ENCODE measurements at places on chromosomes 1 and 21.

DNA sequence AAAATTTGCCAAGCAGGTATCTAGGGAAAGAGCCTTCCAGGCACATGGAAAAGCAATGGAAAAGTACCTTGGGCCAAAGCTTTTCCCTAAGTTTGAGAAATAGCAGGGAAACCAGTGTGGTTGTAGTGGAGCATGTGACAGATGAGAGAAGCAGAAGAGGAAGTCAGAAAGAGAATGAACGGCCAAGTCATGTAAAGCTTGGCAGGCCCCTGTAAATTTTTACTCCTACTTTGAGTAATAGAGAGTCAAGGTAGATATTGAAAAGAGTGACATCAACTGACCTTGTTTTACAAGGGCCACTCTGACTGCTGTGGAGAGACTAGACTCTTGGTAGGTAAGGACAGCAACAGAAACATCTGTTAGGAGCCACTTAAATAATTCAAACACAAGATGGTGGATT is 180.9 kb upstream of the PRMT6 start:
- DNase-seq, result no peak

DNA sequence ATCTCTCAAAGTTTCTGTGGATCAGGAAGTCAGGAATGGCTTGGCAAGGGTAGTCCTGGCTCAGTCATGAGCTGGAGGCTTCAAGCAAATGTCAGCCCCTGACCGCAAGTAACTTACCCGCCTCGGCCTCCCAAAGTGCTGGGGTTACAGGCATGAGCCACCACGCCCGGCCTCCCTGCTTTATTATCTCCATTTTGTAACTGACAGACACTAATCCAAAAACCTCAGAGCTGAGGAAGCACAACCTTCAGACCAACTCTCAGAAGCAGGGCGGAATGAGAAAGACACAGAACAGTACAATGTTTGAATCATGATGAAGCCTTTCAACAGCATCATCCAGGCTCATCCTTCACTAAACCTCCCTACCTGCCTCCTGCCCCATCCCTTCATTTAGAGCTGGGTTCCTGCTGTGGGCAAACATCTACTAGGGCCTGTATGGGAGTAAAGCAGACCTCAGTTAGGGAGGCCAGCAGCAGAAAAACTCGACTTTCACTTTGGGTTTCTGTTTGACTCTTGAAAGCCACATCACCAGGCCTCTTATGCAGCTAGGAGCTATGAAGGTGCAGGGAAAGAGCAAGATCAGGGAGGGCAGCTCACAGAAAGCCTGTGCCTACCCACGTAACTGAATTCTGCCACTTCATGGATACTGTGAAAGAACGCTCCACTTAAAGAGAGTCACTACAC is 84.4 kb upstream of the RAB4A start:
- DNase-seq, result no peak

- no peak for DNase-seq
These were observed 2.6 kb upstream of the FCRLB start for GRCh38 chr1:161718559-161719324.

DNA sequence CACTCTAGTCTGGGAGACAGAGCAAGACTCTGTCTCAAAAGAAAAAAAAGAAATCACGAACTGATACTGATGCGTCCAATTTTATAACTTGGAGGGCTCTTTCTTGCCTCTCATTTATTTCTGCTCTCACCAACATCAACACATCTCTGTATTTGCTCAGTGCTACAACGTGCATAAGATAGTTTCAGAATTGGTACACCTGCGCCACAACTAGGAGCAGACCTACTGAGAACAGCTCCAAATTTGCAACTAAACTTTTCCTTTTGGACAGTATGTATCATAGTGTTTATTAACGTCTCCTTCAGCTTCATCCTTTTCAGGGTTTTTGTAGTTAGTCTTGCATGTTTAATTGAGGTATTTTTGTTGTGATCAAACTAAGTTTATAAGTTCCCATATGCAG is 27.7 kb downstream of the TRAPPC10 start:
- no peak for DNase-seq

DNA sequence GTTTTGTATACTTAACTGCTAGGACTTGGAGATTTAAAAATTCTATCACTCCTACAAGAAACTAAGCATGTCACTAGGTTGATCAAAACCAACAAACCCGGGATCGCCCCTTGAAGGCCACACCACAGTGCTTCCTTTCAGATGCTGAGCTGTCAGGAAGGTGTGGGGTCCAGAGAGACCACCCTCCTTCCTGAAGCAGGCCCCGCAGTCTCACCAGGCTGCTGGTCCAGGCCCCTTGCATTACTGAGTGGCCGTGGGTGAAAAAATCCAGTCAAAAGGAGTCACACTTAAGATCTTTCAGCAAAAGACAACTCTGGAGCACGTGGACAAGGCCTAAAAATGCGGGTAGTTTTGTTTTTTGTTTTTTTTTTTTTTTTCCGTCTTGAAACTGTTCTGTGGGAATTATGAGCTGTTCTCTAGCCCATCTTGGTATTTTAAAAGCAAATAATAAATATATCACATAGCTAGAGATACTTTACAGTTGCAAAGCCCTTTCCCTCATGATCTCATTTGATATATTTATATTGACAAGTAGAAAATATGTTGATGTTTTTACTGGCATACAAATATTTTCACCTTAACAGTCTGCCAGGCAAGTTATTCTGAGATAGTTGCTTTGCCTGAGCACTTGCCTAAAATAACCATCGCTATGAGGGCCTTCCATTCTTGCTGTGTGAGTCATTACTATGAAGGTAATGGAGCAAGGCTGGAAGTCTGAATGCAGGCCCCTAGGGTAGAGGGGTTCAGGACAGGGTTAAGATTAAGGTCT is 73.1 kb upstream of the EDEM3 start:
- DNase-seq, result no peak

GRCh38 chr1:32895325-32896215 is 5.6 kb downstream of the TMEM54 start:
- no peak for DNase-seq

DNA sequence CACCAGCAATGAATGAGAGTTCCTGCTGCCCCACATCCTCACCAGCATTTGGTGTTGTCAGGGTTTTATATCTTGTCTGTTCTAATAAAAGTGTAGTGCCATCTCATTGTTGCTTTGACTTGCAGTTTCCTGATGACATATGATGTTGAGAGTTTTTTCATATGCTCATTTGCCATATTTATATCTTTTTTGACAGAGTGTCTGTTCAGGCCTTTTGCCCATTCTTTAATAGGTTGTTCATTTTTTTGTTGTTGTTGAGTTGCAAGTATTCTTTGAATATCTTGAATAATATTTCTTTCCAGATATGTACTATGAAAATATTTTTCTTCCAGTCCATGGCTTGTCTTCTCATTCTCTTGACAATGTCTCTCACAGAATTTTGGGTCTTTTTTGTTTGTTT is 111.7 kb upstream of the KCNJ15 start:
- no peak for DNase-seq

DNA sequence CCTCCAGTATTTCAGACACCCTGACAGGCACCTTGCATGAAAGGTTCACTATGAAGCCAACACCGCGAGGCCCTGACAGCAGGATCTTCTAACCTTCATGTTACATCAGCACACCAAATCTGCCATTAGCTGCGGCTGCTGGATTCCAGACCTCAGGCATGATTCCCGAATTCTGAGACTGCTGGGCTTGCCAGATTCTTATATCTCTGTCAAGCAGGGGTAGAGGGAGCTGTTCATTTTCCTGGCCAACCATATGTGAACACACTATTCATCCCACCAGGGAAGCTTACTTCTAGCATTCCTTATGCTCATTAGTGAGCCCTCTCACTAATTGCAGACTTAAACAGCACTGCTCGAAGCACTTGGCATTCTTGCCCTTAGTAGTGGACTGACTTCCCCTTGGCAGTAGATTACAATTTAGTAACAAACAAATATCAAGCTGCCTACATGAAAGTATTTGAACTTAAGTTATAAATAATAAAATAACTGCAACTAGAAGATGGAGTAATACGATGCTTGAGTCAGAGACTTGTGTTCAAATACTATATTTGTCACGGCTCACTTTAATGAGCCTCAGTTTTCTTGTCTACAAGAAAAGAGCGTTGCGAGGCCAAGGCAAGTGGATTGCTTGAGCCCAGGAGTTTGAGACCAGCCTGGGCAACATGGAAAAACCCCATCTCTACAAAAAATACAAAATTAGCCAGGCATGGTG is 43.3 kb downstream of the NID1 start:
- DNase-seq, result no peak

DNA sequence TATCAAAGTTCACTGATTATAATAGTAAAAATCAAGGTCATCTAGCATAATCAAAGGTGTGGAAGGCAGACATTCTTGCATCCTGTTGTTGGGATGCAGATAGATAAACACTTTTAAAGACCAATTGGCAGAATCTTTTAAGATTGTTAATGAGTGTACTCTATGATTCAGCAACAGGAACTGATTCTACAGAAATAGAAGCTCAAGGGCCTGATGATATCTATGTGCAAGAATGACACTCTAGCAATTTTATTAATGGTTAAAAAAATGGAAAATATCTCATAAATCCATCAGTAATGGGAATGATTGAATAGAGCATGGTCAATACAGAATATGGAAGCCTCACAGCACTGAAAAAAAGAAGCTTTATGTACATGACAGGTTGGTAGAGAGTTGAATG is 2.2 kb upstream of the ATP1A4 start:
- DNase-seq, result no peak

DNA sequence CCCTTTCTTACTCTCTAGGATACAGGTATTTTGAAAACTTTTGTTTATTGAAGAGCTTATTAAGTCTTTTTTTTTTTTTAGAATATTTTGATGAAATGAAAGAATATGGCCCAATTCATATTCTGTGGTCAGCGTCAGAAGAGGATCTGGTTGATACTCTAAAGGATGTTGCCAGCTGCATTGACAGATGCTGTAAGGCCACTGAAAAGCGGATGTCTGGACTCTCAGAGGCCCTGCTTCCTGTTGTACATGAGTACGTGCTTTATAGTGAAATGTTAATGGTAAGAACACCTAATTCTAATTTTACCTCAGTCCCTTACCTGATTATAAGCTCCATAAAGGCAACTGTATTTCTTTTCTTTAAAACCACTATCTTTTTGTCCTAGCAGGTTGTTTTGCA is 37.1 kb downstream of the SNX7 start:
- no peak for DNase-seq

- DNase-seq, result no peak
These were observed 51.7 kb downstream of the AK5 start for GRCh38 chr1:77333501-77333900.
